Muscle of leg (tissue), 16 donors: ENCODE measurements at places on chromosomes 12 and 14. TPM values are rescaled to one million over a fixed set of nuclear protein-coding genes. Genes with fewer than 3 reads are reported as not detected.

The POC1B gene
- polyA plus RNA-seq: 10.4 TPM

The NPFF gene
- 0.49 TPM for polyA plus RNA-seq

The GNG2 gene
- 90.2 TPM for polyA plus RNA-seq

The KLRC1 gene
- polyA plus RNA-seq: 0.37 TPM

The ALDH2 gene
- polyA plus RNA-seq: 28.4 TPM

The ABCC9 gene
- polyA plus RNA-seq: 58.3 TPM

The RNF212B gene
- not detected for polyA plus RNA-seq

The B4GALNT1 gene
- polyA plus RNA-seq: 2.5 TPM

DNA sequence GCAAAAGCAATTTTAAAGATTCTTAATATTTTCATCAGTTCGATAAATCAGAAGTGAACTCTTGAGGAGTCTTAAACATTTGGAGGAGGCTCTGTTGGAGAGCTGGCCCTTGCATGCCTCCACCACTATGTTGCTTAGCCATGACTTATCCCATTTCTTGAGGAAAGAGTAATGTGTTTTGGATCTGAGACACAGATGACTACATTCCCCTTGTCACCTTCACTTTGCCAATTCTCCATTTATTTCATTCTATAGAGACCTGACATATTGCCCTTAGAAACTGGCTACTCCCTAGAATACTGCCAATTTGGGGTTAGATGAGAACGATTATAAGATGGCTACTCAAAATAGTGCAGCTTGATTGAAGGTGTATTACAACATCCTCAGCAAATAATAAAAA lies 157.4 kb upstream of the TMEM260 start:
- peak; percentile 73 for DNase-seq

- DNase-seq: peak; percentile 72
Measured at GRCh38 chr12:89943463-89943862, 234.8 kb upstream of the ATP2B1 start.

GRCh38 chr14:76575108-76575507 lies 186.2 kb upstream of the VASH1 start:
- DNase-seq: no peak

DNA sequence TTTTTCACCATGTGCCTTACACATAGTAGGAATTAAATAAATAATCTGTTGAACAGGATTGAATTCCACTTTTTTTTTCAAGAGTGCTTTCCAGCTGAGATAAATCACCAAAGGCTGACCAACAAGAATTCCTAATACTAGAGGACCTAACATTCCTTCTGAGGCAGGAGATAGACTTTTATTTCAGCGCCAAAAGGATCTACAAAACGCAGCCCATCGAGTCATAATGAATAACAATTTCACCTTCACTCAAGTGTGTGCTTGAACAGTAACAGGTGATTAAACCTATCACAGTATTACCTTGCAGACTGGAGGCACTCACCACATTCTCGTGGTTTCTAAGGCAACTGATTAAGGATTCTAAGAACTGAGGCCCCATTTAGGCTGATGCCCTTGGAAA lies 224.3 kb upstream of the ATP2B1 start:
- DNase-seq: no peak

- peak; percentile 76 for DNase-seq
Measured at GRCh38 chr14:104795781-104796686, 486 bp upstream of the AKT1 start.

DNA sequence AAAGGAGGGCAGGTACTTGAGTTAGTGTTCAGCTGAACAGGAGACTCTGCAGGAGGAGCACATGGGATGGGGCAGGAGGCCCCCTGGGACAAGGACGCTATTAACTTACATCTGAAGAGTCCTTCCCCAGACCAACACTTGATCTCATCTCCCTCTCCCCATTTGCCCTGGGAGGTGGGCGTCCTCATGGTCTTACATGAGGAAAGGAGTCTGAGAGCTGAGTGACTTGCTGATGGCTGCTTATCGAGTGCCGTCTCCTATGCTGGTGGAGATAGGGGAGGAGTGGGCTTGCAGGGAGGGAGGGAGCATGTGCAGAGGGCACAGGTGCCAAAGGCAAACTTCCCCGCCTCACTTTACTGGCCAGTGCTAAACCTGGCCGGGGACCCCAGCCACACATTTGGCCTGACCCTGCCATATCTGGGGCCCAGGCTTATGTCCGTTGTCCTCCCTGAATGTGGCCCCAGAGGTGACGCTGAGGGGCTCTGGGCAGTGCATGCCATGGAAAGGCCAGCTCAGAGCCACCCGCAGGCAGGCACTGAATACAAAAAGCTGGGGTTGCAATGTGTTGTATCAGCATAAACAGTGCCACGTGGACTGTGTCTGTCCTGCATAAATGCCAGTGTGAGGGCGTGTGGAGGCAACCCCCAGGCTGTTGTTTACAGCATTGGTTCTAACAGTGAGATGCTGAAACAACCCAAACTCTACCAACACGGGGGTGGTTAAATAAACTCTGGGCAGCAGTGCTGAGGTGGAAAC lies 29.4 kb downstream of the FAIM2 start:
- no peak for DNase-seq

DNA sequence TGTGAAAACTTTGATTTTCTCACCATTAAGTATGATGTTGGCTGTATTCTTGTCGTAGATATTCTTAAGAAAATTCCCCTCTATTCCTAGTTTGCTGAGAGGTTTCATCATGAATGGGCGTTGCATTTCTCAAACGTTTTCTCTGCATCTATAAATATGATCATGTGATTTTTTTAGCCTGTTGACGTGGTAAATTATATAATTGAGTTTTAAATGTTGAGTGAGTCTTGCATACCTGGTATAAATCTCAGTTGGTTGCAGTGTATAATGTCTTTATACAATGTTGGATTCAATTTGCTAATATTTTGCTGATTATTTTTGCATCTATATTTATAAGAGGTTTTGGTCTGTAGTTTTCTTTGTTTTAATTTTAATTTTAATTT lies 405.9 kb upstream of the MIS18BP1 start:
- DNase-seq: no peak

DNA sequence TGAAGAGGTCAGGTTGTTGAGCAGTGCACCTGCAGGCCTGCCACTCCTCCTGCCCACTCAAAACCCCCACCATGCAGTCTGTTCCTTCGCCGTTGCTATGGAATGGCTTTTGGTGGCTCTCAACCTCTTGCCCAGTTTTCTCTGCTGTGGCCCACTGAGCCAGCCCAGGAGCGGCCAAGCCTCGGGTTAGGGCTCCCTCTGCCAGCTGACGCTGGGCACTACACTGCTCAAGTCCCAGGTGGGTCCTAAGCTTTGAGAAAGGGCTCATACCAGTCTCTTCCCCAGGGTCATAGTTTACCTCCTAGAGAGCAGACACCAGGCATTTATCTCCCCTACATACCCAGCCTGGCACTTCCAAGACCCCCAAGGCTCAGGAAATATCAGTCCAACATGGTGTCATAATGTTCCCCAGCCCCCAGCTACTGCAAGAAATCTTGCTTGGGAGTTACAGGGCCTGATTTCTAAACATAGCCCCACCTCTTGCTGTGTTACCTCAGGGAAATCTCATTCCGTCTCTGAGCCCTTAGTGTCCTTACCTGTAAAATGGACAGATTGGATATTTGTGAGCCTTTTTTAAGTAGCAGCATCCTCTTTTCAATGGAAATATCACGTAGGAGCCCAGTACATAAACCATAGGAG lies 59.4 kb downstream of the TSPAN11 start:
- DNase-seq: peak; percentile 58

- no peak for DNase-seq
Measured at GRCh38 chr14:104788161-104788818, 7.3 kb downstream of the AKT1 start.

- DNase-seq: no peak
Measured at GRCh38 chr12:9043766-9044165, 54.4 kb downstream of the KLRG1 start.

DNA sequence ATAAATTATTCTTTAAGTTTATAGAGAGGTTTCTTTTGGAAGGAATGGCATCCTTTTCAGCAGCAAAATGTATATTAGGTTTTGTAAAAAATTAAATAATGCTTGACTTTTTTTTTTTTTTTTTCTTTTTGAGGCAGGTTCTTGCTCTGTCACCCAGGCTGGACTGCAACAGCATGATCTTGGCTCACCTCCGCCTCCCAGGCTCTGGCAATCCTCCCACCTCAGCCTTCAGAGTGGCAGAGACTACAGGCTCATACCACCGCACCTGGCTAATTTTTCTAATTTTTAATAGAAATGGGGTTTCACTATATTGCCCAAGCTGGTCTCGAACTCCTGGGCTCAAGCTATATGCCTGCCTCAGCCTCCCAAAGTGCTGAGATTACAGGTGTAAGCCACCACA lies 89.0 kb downstream of the FLRT2 start:
- DNase-seq: no peak

- no peak for DNase-seq
Measured at GRCh38 chr12:58593557-58594304, 326.6 kb downstream of the LRIG3 start.

- DNase-seq: peak; percentile 20
Measured at GRCh38 chr14:104341532-104342434, 203.4 kb downstream of the KIF26A start.

- DNase-seq: peak; percentile 63
Measured at GRCh38 chr14:69042787-69043444, 63.8 kb upstream of the ACTN1 start.

- no peak for DNase-seq
Measured at GRCh38 chr12:46764005-46764404, 61.8 kb downstream of the SLC38A4 start.

DNA sequence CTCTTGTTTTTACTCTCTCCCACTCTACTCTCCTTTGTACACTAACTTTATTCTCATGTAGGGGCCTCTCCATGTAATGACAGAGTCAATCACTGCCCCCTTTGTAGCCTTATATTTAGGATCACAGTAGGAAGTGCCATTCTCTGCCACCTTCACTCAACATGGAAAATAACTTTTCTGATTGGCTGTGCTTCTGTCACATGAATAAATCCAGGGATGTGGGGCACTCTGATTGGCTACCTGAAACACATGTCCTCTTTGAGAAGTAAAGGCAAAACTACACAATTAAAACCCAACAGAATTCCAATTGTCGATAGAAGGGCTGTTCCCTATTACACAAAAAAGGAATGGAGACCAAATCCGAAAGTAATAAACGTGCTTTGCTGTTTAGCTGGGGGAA lies at the start of gene RNASE9:
TSS of gene RNASE9 (minus strand) at position 87 of the 400 bp plus-strand sequence.
- DNase-seq: no peak
